Activated CD8-positive, alpha-beta memory T cell treated with anti-CD3 and anti-CD28 coated beads, Interleukin-2, amount 10 ng/mL, durations not matched to agents 7 days and 5 days (primary cell): ENCODE measurements at places on chromosomes 2 and 18.

GRCh38 chr2:165462443-165462842 lies 7.1 kb upstream of the CSRNP3 start:
- no peaks in the 10 kb centered on the region for H3K4me1 ChIP-seq
- no peak for DNase-seq
- H3K4me3 ChIP-seq: no peak overlapping the region
- H3K36me3 ChIP-seq: no peaks in the 10 kb centered on the region

GRCh38 chr2:191386938-191387536 lies 141.8 kb downstream of the MYO1B start:
- no peak overlapping the region for H3K27ac ChIP-seq
- no peaks in the 10 kb centered on the region for H3K36me3 ChIP-seq
- DNase-seq: no peak
- H3K4me1 ChIP-seq: no peaks in the 10 kb centered on the region
- H3K4me3 ChIP-seq: no peak overlapping the region

DNA sequence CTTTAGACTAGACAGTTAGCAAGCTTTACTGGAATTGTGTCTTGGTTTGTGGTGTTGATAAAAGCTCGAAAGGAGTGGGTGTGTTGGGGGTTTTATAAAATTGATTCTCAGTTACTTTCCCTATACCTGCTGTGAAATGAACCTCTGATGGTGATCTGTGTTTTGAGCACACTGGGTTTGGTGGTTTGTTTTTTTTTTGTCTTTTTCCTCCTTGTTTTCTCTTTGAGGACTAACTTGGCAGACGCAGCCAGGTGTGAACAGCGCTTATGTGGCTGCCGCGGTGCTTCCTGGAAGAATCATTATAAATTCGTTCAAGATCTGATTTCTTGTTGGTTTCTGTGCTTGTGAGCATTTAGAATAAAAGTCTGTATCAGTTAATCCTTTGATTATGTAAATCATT lies 28.5 kb downstream of the GRHL1 start:
- H3K4me3 ChIP-seq: no peak overlapping the region
- H3K4me1 ChIP-seq: peaks cover 22% of the 10 kb centered on the region
- peaks cover 2% of the 10 kb centered on the region for H3K36me3 ChIP-seq
- H3K27me3 ChIP-seq: peaks cover 32% of the 10 kb centered on the region
- no peak overlapping the region for H3K27ac ChIP-seq
- DNase-seq: no peak

DNA sequence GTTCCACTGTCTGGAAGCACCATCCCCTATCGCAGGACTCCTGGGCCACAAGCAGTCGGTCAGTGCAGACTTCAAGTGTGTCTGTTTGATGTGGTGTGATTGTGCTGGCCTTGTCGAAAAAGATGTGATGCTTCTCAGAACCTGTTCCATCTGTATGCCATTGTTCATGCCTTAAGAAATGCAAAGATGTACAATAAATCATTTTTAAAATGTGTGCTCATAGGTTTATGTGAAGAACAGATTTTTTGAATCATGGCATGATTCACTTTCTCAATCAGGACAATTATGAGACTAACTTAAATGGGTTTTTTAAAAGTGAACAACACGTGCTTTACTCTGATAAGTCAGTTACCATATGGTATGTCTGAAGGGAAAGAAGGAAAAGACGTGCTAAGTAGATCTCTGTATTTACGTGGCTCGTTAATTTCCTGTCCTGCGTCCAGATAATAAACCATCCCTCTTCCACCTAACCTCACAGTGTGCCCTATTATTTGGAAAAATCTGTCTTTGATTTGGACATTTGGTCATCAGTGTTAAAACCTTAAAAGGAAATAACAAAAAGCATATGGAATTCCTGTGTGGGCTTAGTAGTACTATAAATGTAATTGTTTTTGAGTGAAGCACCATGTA lies 54.9 kb downstream of the PRKRA start:
- H3K36me3 ChIP-seq: no peaks in the 10 kb centered on the region
- no peak overlapping the region for H3K4me3 ChIP-seq
- H3K4me1 ChIP-seq: peaks cover 8% of the 10 kb centered on the region
- H3K27ac ChIP-seq: no peak overlapping the region

DNA sequence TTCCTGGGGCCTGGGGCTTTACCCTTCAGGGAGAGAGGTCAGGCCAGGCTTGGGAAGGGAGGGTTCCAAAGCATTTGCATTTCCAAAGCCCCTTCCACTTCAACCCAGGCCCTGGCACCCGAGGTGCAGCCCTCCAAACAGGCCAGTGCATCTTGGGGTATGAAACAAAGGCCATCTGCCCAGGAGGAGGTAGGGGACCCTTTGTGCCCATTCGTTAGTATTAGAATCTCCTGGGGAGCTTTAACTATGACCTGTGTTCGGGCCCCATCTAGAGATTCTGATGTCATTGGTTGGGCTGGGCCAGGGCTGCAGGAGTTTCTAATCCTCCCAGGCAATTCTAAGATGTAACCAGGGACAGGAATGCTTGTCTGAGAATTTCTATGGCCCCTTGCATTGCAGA lies 73.6 kb downstream of the CIB4 start:
- H3K4me3 ChIP-seq: no peak overlapping the region
- no peaks in the 10 kb centered on the region for H3K36me3 ChIP-seq
- H3K27ac ChIP-seq: no peak overlapping the region
- peaks cover 2% of the 10 kb centered on the region for H3K4me1 ChIP-seq
- no peak for DNase-seq

DNA sequence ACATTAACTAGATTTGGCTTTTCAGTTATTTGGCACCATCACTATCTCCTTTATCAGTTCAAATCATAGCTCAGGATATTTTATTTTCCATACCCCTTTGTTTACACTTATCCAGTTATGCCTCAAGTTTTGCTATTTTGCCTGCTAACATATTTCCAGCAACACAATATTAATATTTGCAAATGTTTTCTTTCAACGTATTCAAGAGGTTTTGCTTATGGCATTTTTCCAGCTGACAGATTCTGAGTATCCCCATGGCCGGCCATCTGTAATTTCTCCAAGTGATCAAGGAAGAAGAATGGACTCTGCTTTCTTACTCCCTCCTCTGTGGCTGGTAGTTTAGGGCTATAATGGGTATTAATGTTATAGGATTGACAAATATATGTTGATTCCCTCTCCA lies 49.4 kb downstream of the RND3 start:
- no peak for DNase-seq
- H3K27ac ChIP-seq: no peak overlapping the region
- no peak overlapping the region for H3K4me3 ChIP-seq
- no peaks in the 10 kb centered on the region for H3K27me3 ChIP-seq
- H3K36me3 ChIP-seq: no peaks in the 10 kb centered on the region

DNA sequence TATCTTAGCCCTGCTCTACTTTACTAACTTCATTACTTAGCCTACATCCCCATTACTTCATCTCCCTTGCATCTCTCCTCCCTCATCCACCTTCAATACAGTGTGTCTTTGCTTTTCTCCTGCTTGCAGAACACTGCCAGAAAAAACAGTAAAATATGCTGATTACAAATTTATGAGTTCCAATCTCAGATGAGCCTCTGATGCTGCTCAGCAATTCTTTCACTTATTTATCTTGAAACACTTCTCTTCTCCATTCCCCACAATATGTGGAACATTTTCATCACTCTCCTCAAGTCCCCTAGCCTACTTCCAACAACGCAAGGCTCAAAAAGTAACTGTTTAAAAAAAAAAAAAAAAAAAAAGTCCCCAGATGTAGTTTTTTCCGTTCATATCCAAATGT lies 7.1 kb downstream of the VPS54 start:
- no peak overlapping the region for H3K27ac ChIP-seq
- H3K4me1 ChIP-seq: peaks cover 13% of the 10 kb centered on the region
- peaks cover 35% of the 10 kb centered on the region for H3K36me3 ChIP-seq

- H3K36me3 ChIP-seq: no peaks in the 10 kb centered on the region
- H3K4me1 ChIP-seq: no peaks in the 10 kb centered on the region
- DNase-seq: no peak
- H3K4me3 ChIP-seq: no peak overlapping the region
These were observed 302.2 kb downstream of the EIPR1 start for GRCh38 chr2:3075316-3075990.

DNA sequence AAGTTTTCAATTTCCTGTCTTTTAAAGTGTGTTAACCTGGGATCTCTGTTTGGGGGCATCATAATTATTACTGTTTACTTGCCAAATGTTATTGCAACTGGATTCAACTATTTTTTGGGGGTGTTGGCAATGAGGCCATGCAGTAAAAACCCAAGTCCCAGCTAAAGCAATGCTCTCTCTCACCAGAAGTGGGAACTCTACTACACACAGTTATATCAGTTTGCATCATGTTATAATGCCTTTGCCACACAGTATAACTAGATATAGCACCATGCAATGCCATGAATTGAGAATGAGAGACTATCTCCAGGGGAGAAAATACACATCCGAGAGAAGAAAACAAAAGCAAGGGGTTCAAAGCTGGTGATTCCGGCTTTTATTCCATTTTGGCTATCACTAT lies 79.0 kb downstream of the GCA start:
- peaks cover under 1% of the 10 kb centered on the region for H3K27me3 ChIP-seq
- H3K4me3 ChIP-seq: no peak overlapping the region
- no peaks in the 10 kb centered on the region for H3K36me3 ChIP-seq
- H3K4me1 ChIP-seq: no peaks in the 10 kb centered on the region
